Esophagus squamous epithelium (tissue), 5 donors: ENCODE measurements at places on chromosomes 1 and 21.

DNA sequence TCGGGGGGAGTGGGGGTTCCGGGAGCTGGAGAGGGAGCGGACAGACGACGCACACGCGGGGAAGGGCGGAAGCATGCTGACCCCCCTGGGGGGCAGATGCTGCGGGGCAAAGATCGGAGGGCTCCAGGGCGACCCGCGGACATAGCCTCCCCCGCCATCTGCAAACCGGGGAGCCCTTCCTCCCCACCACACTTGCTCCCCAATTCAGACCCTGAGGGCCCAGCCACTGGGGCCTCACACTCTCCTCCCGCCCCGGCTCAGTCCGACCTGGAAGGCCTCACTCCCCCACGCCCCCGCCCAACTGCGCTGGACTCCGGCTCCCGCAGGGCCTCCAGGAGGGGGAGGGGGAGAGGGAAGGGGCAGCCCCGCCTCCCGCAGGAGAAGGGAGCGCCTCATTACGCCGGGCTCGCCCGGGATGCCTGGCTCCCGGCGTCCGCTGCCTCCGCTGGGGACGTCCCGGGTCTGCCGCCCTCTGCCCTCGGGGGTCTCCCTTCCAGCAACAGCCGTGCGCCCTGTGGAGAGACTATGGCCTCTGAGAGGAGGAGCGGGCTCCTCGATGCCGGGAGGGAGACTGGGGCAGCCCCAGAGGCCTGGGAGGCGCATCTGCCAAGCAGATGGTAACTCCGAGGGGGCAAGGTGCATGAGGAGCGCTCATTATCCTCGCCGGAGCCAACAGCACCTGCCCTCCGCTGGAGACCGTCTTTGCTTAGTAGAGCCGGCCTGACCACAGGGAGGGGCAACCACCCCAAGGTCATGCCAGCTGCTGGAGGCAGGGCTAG is 636 bp upstream of the CAMK2N1 start:
- no peak for DNase-seq

- DNase-seq = no peak
These were observed 131.9 kb upstream of the LYPLAL1 start for GRCh38 chr1:219041818-219042217.

DNA sequence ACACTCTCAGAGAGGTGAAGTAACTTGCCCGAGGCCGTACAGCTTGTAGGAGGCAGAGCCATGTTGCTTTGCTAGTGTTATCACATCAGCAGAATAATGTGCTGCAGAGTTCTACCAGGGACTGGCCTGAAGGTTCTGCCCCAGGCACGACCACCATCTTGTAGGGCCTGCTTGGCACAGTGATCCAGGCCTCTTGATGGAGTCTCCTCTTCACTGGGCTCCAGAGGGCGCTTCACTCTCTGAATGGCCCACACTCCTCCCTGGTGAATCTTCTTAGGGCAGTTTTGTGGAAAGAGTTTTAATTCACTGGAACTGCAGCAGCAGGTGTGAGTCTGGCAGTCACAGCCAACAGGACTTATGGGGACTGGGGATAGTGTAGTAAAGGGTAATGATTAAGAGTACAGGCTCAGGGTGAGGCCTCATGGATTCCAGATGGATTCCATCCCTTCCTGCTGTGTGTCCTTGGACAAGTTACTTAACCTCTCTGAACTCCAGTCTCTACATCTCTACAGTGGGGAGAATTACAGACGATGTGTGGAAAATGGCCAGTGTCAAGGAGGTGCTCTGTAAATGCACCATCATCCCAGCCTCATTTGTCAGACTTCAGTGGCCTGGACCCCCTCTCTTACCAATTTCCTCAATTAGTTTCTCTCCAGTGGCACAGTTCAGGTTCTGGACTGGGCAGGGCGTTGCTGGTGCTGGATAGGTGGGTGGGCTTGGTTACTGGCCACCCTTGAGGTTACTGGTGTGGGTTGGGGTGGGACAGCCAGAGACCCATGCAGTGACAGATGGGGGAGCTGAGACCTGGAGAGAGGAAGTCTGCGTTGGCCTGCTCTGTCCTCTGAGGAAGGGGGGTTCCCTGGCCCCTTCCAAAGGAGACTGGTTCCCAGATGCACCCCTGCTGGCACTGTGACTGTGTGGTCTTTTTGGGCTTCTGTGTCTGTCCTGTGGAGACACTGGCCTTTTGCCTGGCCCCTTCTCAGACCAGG is 45.9 kb upstream of the CSF3R start:
- no peak for DNase-seq

DNA sequence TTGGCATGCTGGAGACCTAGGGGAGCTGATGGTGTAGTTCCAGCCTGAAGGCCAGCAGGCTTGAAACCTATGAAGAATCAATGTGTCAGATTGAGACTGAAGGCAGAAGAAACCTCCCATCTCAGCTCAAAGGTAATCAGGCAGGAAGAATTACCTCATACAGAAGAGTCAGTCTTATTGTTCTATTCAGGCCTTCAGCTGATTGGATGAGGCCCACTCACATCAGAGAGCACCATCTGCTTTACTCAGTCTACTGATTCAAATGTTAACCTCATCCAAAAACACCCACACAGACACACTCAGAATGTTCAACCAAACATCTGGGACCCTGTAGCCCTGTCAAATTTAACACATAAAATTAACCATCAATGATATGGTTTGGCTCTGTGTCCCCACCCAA is 13.7 kb upstream of the CCN1 start:
- no peak for DNase-seq

DNA sequence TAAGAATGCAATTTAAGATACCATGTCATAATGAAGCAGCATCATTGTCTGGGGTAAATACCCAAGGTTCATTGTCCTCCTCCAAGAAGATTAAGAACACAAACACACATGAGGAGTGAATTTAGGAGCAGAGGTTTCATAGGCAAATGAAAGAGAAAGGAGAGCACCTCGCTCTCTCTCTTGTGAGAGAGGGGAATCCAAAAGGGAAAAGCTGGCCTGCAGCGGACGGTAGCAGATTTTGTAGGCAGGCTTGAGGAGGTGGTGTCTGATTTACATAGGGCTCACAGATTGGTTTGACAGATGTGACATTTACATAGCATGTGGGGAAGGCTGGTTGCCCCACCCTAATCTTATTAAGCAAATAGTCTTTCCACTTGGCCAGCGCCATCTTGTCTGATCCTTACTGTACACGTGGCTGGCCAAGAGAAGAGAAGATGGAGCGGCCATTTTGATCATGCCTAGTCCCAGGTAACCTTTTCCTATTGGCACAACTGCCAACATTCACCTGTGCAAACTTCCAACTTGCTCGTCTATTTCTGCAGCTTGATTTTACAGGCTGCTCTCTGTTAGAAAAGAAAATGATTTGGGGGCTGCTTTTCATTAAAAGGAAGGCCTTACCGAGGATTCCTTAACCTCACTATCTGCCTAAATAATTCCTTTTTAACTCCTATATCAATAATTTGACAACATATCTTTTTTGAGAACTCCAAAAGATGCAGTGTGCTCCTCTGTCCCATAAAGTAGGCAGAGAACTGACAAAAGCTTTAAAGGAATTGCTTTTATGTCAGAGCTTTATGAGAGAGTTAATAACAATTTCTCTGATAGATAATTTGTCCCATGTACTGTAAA is 16.0 kb upstream of the LRRC7 start:
- no peak for DNase-seq

- DNase-seq = no peak
These were observed 7.3 kb downstream of the EDEM3 start for GRCh38 chr1:184747089-184747955.

GRCh38 chr1:22296701-22297591 is 154.0 kb upstream of the WNT4 start:
- no peak for DNase-seq

GRCh38 chr21:33937146-33937545 is 21.5 kb upstream of the ATP5PO start:
- no peak for DNase-seq

- DNase-seq = no peak
These were observed 477.8 kb upstream of the CAMK1G start for GRCh38 chr1:209105701-209106100.

DNA sequence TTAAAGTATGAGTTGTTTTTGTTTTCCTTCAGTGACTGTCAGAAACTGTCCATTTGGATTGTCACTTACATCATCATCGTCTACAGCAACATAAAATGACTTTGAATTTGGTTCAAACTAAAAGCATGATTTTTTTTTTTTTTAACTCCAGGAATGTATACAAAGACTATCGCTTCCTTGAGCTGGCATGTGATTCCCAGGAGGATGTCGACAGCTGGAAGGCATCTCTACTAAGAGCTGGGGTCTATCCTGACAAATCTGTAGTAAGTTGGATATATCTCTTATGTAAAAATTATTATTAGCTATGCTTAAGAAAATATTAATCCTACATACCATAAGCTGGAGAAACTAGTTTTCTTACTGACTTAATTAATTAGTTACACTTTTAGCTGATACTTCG is 111.9 kb upstream of the C1orf105 start:
- no peak for DNase-seq

DNA sequence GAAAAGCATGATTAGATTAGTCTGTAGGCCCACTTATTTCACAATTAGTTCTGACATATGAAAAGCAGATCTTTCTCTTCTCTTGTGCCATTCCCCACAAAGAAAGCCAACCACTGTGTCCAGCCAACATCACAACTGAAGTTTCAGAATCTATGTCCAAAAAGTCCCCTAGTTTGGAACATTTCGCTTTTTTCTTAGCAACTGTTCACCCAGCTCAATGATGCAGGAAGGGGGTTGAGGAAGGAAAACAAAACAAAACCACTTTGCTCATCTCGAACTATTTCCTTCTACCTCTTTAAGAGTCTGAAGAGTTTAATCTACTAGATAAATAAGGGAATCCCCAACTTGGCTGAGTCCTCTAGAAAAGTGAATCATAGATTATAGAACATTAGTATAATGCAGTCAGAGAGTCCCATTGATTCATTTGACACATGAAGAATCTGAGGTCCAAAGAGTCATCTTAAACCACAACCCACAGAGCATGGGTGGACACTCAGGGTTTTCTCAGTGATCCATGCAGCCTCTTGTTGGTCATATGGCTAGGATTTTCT is 159.3 kb upstream of the SGIP1 start:
- DNase-seq = no peak

DNA sequence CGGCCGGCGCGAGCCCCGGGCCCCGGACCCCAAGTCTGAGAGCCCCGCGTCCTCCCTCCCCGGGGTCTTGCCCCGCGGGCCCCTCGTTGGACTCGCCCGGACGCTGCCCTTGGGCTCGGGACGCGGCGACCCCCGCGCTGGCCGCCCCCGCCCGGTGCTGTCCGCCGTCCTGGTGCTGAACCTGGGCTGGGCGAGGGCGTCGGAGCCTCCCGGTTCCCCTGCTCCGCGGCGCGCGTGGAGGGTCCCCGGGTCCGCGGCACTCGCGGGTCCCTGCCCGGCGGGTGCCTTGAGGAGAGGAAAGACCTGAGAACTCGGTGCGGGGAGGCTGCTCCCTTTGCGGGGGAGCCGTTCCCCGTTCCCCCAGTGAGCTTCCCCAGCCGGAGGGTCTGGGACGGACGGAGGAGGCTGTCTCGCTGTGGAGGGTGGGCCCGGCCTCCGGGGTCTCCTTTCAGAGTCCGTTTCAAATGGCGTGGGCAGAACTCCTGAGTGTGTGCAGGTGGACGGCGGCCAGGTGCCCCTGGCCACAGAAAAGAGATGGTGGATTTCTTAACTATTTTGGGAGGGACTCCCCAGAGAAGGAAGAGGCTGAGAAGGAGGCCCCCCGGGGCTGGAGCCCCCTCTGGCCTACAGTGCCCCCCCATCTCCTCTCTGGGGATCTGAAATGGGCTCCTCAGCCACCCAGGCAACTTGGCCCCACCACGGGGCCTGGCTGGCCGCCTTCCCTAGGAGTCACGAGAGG is 595 bp downstream of the GABRD start:
- no peak for DNase-seq

DNA sequence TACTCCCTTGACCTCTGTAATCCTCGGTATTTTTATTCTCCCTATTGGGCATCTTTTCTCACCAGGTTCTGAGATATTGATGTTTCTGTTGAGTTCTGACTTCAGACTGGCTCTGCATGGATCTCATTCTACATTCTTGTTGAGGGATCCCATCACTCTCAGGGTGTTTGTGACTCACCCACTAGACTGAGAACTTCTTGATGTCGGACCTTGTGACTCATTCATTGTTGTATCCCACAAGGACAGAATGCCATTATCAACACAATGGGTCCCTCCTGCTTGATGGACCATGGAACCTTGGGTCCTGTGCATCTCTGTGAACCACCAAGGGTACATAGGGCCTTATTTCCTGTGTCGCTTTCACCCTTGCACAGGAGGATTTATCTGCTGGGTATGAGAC is 174.1 kb downstream of the PBX1 start:
- no peak for DNase-seq

- no peak for DNase-seq
These were observed 45.5 kb downstream of the TNFSF4 start for GRCh38 chr1:173161510-173162221.

- DNase-seq = no peak
These were observed 5.0 kb downstream of the NGF start for GRCh38 chr1:115332813-115333608.

DNA sequence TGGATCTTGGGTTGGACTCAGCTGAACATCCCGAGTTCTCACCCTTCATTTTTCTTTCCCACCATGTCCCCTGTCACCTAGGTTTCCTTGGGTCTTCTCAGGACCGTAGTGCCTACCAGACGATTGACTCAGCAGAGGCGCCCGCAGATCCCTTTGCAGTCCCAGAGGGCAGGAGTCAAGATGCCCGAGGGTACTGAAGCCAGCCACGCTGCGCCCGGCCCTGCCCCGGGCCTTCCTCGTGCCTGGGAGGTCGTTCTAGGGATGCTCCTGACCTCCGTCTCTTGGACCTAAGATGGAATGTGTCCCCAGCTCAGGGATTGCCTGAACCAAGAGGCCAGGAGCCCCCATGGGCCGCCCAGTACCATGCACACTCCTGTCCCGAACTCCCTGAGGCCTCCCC is 12.0 kb upstream of the C1orf167 start:
- DNase-seq = no peak

DNA sequence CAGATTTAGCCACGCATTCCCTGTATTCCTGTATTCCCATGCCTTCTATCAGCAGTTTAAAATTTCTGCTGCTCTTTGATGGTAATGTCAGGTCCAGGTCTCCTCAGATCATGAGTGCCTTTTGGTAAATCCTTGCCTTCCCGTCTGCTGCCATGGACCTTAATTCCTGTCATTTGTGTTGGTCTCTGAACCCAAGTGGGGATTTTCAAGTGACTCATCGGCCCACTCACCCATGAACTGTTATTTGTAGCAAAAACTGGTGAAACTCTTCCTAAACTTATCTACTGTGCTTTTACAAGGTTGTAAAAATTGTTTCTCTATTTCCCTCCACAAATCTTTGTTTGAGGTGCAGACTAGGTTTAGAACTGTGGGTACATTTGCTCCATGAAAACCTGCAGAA is 47.4 kb downstream of the ACTN2 start:
- no peak for DNase-seq

- no peak for DNase-seq
These were observed 18.4 kb downstream of the SLC25A33 start for GRCh38 chr1:9557624-9558023.

DNA sequence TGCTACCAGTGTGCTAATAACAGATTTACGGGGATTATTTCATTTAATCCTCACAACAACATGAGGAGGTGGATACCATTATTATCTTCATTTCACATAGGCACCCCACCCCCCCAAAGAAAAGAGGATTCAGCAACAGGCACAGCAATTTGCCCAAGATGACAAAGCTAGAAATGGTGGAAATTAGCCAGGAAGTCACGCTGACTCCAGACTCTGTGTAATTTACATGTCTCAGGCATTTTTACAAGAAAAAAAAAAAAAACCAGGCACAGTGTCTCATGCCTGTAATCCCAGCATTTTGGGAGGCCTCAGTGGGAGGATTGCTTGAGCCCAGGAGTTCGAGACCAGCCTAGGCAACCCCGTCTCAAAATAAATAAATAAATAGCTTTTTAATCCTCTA is 37.5 kb upstream of the PRDM2 start:
- no peak for DNase-seq

- no peak for DNase-seq
These were observed 838.2 kb upstream of the RGS18 start for GRCh38 chr1:191320062-191320461.
